ENCODE measurements at places on chromosomes 7 and 10. TPM values are rescaled to one million over a fixed set of nuclear protein-coding genes. Genes with fewer than 3 reads are reported as not detected.

DNA sequence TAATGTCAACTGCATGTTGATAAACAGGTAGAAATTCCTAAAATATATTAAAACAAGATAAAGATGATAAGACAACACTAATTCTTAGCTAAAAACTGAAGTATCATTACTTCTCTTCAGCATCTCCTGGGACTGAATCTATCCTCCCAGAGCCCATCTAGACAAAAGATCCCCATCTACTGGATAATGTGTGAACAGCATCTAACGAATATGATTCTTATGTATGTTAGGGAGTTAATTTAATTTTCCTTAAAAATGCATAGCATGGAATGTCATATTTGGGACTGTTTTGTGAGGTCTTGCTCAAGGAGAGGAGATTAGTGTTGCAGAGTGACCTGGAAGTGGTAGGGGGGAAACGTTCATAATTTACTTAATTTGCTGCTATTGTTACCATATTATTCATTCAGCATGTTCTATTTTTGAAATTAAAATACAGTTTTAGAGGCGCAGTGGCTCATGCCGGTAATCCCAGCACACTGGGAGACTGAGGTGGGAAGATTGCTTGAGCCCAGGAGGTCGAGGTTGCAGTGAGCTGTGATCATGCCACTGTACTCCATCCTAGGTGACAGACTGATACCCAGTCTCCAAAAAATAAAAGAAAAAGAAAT, 305.1 kb upstream of the CSTF2T start:
- DNase-seq, result no peak

The MYL10 gene
- total RNA-seq, result not detected

- DNase-seq, result no peak
Measured at GRCh38 chr7:41918597-41918996, 215.7 kb upstream of the INHBA start.

The LRRD1 gene
- not detected for total RNA-seq

The ASIC3 gene
- total RNA-seq, result 4.1 TPM

- no peak for DNase-seq
Measured at GRCh38 chr10:96344178-96344577, 14.6 kb downstream of the OPALIN start.

The CCDC172 gene
- total RNA-seq, result not detected

The FAM24B gene
- 13.1 TPM for total RNA-seq

The ANKRD30A gene
- not detected for total RNA-seq

The TMEM213 gene
- not detected for total RNA-seq

The ODAD2 gene
- not detected for total RNA-seq

DNA sequence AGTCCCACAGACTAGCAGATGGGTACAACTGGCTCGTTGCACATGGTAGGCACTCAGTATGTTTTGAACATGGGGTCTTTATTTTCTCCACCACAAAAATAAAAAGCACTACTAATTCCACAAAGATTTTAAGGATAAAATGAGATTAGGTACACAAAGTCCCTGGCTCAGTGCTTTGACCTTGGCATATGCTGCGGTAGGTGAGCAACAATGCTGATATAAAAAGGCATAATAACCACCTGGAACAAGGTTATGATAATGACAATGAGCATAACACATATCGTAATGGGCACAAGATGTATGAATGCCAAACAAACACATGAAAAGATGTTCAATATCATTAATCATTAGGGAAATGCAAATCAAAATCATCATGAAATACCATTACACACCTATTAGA, 26.9 kb downstream of the SGMS1 start:
- no peak for DNase-seq

DNA sequence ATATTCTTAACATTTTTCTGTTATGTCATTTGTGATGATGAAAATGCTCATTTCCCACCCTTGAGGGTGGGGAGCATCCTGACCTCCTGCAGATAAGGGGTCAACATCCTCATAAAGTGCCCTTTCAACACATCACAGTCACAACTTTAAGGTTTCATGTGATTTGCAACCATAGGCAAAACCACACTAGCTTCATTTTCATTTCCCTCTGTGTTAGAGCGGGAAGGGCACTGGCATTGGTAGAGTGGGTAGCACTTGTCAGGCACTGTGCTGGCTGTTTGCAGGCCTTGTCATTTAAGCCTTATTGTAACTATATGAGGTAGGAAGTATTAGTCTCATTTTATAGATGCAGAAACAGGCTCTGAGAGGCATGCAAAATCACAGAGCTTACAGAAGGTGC, 39.8 kb downstream of the PSMC2 start:
- DNase-seq, result no peak

DNA sequence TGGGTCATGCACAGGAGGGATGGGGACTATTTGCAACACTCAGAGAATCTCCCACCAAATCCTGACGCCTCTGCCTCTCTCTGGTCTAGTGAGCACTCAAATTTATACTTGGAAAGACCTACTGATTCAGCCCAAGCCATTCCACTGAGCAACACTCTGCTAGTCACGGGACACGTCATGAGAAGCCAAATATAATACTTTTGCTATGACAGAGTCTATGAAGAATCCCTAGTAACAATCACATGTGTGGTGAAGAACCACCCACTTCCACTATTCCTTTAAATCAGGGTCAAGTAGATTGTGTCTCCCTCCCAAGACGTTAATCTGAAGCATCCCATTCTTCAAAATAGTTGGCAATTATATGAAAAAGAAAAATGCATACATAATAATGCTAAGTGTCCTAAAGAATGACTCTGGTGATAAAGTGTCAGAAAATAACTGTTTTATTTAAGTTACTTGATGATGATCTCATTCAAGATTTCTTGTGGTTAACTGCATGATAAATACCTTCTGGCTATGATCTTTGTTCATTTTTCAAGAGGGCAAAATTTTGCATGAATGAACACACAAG, 28.5 kb downstream of the CHCHD3 start:
- DNase-seq, result no peak

- no peak for DNase-seq
Measured at GRCh38 chr7:98284335-98285036, 3.0 kb downstream of the BRI3 start.

The MGAM2 gene
- not detected for total RNA-seq
